ENCODE measurements at places on chromosomes 2 and 18.

- no peak overlapping the region for H3K4me3 ChIP-seq
- no peaks in the 10 kb centered on the region for H3K27me3 ChIP-seq
- H3K4me1 ChIP-seq, result peaks cover 12% of the 10 kb centered on the region
Observed at GRCh38 chr2:24485197-24485596, 5.9 kb upstream of the NCOA1 start.

GRCh38 chr2:152386266-152386665, 51.3 kb downstream of the FMNL2 start:
- peaks cover 15% of the 10 kb centered on the region for H3K27me3 ChIP-seq
- no peaks in the 10 kb centered on the region for H3K4me1 ChIP-seq
- no peak overlapping the region for H3K27ac ChIP-seq
- H3K36me3 ChIP-seq, result peaks cover 2% of the 10 kb centered on the region
- no peak for DNase-seq

- no peak for DNase-seq
- no peaks in the 10 kb centered on the region for H3K4me1 ChIP-seq
- H3K36me3 ChIP-seq, result no peaks in the 10 kb centered on the region
Observed at GRCh38 chr18:55158570-55158969, 199.3 kb upstream of the CCDC68 start.

DNA sequence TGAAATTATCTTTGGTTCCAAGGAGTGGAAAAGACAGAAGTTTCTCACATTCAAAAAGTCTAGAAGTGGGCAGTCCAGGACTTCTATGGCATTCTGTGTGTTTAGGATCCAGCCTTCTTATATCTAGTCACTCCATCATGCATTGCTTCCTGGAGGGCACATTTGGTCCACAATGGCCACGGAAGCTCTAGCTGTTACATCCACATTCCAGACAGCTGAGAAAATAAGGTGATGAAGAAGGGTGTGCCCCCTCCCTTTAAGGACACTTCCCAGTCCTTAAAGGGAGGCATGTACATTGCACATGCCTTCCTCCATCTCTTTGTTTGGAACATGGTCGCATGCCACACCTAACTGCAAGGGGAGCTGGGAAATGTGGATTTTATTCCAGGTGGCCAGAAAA, 59.9 kb upstream of the BZW1 start:
- no peak overlapping the region for H3K4me3 ChIP-seq
- peaks cover 57% of the 10 kb centered on the region for H3K27me3 ChIP-seq
- DNase-seq, result no peak
- H3K27ac ChIP-seq, result no peak overlapping the region
- H3K4me1 ChIP-seq, result no peaks in the 10 kb centered on the region

DNA sequence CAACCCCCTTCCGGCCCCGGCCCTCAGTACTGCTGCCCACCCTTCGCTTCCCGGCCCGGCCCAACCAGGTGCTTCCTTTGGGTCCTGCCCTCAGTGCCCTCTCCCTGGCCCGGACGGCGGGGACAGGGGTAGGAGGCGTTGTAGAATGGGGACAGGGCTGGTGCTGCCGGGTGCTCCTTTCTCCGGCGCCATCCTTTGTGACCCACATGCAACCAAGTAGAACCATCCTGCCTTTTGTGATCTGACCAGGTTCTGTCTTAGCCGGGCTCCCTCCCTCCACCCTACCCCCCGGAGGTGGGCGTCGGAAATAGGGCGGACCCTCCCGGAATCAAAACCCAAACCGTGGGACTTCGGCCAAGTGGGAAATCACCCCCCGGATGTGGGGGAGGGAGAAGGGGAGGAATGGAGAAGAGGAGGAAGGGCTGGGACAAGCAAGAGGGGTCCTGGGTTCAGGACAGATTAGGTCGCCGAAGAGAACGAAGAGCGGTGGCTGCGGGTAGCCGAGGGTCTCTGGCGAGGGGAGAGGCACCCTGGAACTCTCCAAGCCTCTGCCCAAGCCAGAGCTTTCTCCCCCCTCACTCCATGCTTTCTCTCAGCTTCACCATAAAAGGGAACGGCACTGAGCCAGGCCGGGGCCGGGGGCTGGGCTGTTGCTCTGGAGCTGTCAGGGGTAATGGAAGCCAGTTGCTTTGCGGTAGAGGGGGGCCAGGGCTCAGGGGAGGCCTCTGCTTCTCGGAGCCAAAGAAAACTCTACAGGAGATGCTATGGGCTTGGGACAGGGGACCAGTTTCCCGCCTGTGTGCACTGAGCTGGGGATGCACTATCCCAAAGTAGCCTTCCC, 756 bp upstream of the OST4 start:
- peak overlapping the region; percentile 96 for H3K4me3 ChIP-seq
- H3K4me1 ChIP-seq, result peaks cover 68% of the 10 kb centered on the region
- peak overlapping the region; percentile 61 for H3K27ac ChIP-seq
- peaks cover 21% of the 10 kb centered on the region for H3K36me3 ChIP-seq
- H3K27me3 ChIP-seq, result no peaks in the 10 kb centered on the region

DNA sequence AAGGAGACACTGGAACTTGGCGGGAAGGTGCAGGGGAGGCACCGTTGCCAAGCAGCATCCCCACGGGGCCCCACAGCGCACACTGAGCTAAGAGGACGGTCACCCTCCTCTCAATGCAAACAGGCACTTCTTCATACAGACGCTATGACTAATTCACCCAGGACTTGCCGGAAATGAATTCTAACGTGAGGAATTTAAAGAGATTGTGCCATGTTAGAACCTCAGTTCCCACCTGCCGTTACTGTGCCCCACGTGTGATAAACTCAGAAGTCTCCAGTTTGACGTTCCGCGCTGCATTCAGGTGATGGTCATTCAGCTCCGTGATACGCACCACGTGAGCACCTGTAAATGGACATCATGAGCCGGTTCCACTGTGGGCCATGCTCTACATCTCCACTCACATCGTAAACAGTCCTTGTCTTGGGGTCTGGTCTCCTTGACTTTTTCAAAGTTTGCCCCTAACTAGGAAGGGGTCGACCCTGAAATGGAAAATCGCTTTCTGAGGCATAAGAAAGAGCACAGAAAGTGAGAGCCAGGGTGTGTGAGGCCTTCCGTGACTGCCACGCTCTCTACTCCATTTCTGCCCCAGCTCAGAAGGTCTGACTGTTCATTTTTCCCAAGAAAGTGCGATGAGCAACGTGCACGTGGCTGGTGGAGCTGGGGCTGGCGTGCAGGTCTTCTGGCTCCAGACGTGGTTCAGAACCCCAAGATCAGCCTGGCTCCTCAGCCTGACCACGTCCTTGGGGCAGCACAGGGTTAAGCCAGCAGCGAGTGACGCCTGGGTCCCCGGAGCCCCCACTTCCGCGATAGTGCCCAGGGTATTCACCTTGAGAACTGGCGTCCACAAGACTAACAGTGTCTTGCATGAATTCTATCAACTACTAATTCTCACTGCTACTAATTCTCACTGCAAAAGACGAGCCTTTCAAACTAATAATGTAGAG, 35.1 kb downstream of the TMEM18 start:
- no peak for DNase-seq
- peaks cover 21% of the 10 kb centered on the region for H3K27me3 ChIP-seq
- no peak overlapping the region for H3K4me3 ChIP-seq

- H3K4me3 ChIP-seq, result no peak overlapping the region
- no peaks in the 10 kb centered on the region for H3K36me3 ChIP-seq
- H3K27ac ChIP-seq, result no peak overlapping the region
- DNase-seq, result no peak
Observed at GRCh38 chr2:58030771-58031170, 15.8 kb upstream of the VRK2 start.

DNA sequence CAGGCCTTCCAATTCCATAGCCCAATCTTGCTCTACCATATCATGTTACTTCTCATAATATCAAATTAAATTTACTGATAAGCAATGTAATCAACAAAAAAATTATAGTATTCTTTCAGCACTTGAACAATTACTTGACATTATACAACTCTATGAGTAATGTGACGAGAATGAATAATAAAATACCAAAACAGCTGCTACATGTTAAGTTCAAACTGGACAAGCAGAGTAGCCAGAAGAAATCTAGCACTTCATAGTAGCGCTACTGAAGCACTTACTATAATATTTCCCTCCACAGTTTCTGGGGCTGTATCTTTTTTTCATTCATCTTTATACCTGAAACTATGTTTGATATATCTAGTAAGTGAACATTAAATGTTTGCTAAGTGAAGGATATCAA, 14.9 kb downstream of the PPP3R1 start:
- peaks cover 75% of the 10 kb centered on the region for H3K4me1 ChIP-seq
- H3K36me3 ChIP-seq, result peaks cover 13% of the 10 kb centered on the region
- H3K27ac ChIP-seq, result no peak overlapping the region
- DNase-seq, result no peak

DNA sequence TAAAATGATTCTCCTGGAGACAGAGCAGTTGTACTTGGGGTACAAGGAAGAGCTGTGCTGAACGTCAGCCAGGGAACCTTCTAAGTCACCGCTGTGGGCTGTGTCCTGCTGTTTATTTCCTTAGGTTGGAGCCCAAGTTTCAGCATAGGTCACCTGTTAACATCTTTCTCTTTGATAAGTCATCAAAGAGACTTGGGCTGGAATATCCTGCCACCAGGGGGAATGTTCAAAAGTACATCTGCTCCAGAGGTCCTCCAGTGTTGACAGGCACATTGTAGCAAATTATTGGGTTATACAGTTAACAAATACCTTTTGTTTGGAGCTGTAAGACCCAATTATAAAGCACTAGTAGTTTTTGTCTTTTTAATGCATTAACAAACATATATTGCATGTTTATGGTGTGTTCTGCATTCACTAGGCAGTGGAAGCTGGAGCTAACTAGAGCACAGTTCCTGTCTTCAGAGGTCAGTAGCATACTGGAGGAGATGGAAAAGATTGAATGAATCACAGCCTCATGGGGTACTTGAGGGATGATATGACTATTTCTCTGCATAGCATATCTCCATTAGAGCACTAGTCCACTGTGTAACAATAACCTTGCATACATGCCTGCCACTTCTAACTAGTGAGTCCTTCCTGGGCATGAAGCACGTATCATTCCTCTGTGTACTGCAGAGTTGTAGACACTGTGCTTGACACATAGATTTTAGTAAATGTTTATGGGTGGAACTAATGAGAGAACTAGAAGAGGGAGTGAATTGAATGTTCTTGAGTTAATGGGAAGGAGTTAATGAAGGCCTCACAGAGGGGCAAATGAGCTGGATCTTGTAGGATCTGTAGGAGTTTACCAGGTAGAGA, 182.1 kb downstream of the AGAP1 start:
- H3K4me3 ChIP-seq, result no peak overlapping the region
- DNase-seq, result no peak
- H3K27me3 ChIP-seq, result peaks cover 6% of the 10 kb centered on the region
- H3K4me1 ChIP-seq, result peaks cover 18% of the 10 kb centered on the region

DNA sequence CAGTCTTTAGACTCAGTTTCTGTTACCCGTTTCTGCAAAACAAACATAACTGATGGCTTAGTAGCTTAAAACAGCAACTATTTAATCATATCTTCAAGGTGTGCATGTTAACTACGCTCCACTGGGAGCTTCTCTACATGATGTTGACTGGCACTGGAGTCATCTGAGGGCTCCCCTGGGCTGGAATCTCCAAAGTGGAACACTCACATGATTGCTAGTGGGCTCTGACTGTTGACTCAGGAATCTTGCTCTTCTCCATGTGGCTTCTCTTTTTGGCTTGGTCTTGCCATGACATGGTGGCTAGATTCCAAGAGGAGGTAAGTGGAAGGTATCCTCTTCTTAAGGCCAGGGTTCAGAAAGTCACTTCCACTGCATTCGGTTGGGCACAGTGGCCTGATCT, 160.8 kb downstream of the PMAIP1 start:
- H3K36me3 ChIP-seq, result no peaks in the 10 kb centered on the region
- H3K27me3 ChIP-seq, result peaks cover 36% of the 10 kb centered on the region
- no peak for DNase-seq
- H3K4me3 ChIP-seq, result no peak overlapping the region
- no peaks in the 10 kb centered on the region for H3K4me1 ChIP-seq
- H3K27ac ChIP-seq, result no peak overlapping the region

GRCh38 chr2:168992026-168992425, 39.1 kb downstream of the ABCB11 start:
- H3K36me3 ChIP-seq, result no peaks in the 10 kb centered on the region
- peaks cover 5% of the 10 kb centered on the region for H3K4me1 ChIP-seq
- H3K27ac ChIP-seq, result no peak overlapping the region

DNA sequence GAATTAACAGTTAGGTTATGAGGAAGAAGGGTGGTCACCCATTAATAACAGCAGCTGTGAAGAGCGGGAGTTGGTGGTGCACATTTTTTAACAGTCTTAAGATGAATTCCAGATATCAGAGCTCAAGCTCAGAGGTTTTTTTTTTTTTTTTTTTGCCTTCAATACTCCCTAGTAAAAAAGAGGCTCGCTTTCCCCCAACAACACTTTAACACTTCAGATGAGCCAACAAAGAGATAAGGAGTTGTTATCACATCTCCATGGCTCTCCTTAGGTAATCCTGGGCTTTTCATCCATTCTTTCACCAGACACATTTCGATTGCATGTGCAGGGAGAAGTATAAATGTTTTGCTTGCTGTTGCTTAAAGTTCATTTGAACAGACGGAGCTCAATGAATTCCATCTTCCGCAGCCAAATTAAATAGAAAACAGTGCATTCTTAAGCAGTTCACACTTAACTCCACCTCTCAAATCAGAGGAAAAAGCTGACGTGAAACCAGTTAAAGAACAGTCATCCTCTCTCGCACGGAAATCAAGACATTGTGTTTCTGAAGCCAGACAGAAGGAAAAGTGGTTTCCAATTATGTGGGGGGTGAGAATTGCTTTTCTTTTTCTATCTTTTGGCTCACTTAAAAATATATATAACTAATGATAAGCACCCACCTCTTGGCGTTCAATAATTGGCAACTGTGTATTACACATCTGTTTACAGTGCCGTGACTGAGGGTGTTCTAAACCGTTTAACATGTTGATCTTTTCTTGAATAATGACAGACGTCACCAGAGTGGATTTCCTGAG, 118.2 kb downstream of the ZNF521 start:
- H3K27me3 ChIP-seq, result peaks cover 9% of the 10 kb centered on the region
- no peaks in the 10 kb centered on the region for H3K4me1 ChIP-seq
- H3K36me3 ChIP-seq, result no peaks in the 10 kb centered on the region
- no peak for DNase-seq
- no peak overlapping the region for H3K4me3 ChIP-seq
